Endodermal cell (in vitro differentiated cells): ENCODE measurements at places on chromosomes 4 and X.

DNA sequence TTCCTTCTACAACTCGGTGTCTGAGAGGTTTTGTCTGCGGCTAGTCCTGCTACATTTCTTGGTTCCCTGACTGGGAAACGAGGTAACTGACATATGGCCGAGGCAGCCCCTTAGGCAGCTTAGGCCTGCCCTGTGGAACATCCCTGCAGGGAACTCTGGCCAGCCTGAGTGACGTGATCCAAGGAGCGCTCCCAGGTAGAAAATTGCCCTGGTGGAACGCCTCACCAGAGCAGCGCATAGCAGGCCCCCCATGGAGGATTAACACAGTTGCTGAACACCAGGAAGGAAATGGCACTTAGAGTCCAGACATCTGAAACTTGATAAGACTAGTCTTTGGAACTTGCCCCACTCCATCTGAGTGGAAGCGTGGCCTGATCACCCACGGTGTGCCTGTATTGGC lies 837.4 kb upstream of the NDST4 start:
- no peak for DNase-seq

DNA sequence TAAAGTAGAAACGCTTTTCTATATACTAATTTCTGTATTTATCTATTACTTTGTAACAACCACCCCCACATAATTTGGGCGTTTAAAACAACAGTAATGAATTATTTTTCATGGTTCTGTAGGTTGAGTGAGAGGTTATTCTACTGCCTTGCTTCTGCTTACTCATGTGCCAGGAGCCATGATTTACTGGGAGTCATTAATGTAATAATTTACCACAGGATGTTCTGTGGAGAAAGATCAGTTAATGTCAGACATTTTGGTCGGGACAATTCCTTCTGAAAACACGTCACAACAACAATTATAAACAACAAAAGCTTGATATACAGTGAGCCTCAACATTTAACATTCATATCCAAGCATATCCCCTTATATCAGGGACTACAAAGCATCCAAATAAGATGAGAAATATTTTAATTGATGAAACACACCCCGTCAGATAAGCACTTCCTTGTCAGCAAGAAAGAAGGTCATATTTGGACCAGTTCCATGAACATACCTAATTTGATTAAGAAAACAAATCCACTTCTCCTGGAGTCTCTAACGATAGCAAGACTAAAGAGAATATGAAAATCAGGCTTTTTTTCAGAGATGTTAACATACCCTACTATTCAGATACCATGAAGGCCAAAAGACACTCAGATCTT lies 238.5 kb downstream of the PRDM5 start:
- no peak for DNase-seq

- DNase-seq: no peak
These were observed 98.2 kb upstream of the NRK start for GRCh38 chrX:105723966-105724735.

- DNase-seq: peak; percentile 50
These were observed 26.0 kb downstream of the AMTN start for GRCh38 chr4:70544279-70544868.

GRCh38 chr4:176838601-176839433 lies 46.1 kb upstream of the VEGFC start:
- DNase-seq: no peak

DNA sequence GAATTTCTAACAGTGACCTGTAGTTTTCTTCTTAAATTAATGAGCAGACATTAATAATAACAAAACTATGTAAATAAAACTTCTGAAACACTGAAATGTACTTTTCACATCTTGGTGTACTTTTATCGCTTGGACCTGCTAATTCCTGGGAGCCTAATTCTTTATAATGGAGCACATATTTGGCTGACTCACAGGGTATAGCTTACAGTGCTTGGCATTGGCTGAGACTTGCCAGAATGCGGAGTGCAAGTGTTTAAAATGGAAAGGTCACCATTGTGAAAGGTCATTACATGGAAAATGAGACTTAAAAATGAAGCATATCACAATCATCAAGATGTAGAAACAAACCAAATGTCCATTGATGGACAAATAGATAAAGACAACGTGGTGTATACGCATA lies 137.3 kb upstream of the PDLIM3 start:
- no peak for DNase-seq

DNA sequence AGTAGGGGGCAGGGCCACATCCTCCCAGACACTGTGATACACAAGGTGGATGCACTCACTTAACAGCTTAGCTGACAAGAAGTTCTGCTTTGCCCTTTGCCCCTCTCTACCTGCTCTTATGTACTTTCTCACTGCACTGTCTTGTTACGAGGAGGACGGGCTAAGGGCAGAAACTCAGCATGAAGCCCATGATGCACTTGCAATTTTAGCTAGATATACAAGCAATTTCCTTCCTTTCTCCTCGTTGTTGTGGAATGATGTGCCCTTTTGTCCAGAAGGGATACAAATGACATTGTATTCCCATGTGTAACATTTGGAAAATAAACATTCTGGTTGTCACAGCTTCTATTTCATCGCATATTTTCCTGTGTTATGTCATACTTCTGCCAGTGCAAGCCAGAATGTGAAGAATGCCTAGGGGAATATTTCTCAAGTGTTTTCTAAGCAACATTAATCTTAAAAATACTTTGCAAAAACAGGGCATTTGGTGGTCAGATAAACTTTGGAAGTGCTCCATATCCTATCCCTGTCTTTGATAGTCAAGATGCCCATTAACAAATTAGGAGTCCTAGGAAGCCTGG lies 47.2 kb downstream of the MAOA start:
- DNase-seq: no peak

DNA sequence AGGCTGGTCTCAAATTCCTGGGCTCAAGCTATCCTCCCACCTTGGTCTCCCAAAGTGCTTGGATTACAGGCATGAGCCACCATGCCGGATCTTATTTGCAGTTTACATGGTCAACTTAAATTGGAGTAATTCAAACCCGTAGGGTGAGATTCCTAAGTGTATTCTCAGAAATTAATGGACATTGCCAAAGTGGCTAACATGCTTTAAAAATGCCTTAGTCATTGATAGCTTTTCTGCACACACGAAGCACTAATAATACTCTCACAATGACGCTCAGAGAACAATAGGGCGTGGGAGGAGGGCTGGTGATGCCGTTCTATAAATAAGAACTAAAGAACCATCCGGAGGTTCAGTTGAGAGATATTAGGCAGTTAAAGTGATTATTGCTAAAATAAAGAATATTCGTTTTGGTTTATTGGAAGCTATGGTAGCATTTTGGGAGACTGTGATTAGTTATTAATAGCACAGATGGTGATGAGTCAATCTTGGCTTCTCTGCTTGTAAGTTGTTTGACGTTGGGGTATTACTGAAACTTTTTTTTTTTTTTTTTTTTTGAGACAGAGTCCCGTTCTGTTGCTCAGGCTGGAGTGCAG lies 79.1 kb downstream of the TRAPPC11 start:
- no peak for DNase-seq

- no peak for DNase-seq
These were observed 9.0 kb downstream of the ART3 start for GRCh38 chr4:76083386-76083988.

DNA sequence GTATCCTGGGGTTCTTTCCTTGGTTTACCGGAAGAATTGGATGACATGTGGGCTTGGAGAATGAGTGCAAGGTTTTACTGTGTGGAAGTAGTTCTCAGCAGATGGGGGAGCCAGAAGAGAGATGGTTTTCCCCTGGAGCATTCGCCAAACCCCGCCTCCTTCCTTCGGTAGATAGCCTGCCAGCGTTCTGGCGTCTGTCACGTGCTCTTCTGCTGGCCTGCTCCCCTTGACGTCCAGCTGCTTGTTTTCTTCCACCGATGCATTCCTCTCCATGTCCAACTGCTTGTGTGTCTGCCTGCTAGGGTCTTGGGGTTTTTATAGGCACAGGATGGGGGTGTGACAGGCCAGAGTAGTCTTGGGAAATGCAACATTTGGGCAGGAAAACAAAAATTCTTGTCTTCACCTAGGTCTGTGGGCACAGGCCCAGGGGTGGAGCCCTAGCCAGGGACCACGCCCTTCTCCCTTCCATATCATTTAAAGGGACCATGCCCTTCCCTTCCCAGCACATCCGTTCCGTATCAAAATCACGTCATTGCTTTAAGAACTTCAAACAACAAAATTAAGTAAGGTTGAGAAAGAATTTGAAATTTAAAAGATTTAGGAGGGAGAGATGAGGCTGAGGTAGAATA lies 538.7 kb upstream of the SMIM31 start:
- DNase-seq: no peak

DNA sequence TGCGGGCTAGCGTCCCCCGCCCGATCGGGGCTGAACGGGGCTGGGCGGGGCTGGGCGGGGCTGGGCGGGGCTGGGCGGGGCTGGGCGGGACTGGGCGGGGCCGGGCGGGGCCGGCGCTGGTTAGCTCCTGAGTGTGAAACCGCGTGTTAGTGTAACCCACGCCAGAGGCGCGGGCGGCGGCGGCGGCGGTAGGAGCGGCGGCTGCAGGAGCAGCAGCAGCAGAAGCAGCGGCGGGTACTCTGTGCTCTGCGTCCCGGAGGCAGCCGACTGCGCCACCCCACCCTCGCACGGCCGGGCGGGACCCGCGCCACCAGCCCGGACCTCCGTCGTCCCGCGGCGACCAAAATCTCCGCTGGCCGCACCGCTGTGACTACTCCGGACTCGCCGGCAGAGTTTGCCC lies 128.1 kb downstream of the LAS1L start:
- no peak for DNase-seq

DNA sequence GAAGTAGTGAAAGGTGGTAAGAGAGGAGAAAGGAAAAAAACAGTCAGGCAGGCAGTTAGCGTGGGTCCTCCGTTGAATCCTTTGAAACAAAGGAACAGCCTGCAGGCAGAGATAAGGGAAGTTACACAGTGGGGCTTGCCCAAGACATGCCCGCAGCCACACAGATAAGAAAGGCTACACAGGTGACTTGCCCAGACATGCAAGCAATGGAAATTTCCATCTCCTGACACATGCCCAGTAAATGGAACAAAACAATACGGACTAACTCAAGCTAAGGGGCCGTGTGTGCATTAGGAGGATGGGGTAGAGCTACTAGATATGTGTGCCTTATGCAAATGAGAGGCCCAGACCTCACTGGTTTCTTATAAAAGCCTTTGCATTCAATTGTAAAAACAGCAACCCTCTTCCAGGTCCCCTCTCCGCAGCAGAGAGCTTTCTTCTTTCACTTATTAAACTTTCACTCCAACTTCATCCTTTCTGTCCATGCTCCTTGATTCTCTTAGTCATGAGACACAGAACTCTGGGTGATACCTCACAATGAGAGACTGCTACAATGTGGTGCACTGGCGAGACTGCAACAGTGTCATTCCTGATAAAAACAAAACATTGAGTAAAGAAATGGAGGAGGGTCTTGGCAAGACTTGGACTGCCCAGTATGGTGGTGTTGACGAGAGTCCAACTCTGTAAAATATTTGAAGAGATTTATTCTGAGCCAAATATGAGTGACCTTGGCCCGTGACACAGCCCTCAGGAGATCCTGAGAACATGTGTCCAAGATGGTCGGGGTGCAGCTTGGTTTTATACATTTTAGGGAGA lies 997.4 kb upstream of the PRKX start:
- DNase-seq: peak; percentile 76

GRCh38 chr4:154503598-154503997 lies 12.0 kb upstream of the DCHS2 start:
- no peak for DNase-seq

DNA sequence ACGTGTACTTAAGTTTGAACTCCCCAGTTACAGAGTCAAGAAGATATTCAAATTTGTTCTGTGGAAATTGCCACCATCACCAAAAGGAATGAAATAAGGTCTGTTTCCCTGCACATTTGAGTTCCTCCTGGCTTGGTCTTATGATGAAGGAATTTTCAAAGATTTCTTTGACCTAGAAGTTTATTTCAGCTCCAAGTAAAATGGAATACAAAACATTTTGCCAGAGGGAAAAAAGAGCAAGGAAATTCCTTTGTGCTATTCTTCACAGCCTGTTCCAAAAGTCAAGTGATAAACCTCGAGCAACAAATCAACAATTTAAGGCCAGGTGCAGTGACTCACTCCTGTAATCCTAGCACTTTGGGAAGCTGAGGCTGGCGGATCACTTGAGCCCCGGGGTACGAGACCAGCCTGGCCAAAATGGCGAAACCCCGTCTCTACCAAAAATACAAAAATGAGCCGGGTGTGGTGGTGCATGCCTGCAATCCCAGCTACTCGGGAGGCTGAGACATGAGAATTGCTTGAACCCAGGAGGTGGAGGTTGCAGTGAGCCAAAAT lies 3.4 kb downstream of the NKRF start:
- DNase-seq: no peak

DNA sequence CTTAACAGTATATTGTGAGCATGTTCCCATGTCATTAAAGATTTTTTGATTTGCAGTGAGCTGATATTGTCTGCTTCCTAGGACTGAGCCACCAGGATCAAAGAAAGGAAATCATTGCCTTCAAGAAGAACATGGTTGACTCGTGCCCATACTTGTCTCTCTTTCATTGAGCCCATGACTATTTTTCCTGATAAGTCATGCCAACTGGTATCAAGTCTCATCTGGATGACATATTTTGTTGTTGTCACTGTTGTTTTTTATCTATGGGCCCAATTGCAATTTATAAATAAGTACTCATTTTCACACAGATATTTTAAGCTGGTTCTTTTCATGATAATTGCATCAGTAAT lies 10.2 kb upstream of the RHOH start:
- no peak for DNase-seq

DNA sequence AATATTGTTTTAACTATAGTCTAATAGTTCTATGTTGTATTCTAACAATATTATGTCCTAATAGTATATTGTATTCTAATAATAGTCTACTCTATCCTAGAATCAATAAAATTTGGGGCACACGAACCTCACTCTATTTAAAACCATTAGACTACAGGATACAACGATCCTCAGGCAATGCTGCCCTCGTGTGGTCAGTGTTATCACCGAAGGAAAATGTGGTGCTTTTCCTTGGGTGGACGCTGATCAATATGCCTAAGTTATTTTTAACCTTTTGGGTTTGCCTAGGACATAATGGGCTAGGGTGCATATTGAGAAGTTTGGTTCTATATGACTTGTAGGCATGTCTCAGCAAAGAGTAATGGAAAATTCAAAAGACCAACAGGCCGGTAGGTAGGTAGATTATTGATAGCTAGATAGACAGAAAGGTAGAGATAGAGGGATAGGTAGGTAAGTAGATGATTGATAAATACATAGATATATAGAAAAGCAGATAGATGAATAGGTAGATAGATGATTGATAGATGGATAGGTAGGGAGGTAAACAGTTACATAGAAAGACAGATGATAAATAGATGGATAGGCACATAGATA lies 75.1 kb downstream of the PRKX start:
- DNase-seq: peak; percentile 81

GRCh38 chrX:123803331-123803983 lies 56.4 kb upstream of the XIAP start:
- peak; percentile 60 for DNase-seq
